ENCODE measurements at places on chromosomes 11 and 22.

DNA sequence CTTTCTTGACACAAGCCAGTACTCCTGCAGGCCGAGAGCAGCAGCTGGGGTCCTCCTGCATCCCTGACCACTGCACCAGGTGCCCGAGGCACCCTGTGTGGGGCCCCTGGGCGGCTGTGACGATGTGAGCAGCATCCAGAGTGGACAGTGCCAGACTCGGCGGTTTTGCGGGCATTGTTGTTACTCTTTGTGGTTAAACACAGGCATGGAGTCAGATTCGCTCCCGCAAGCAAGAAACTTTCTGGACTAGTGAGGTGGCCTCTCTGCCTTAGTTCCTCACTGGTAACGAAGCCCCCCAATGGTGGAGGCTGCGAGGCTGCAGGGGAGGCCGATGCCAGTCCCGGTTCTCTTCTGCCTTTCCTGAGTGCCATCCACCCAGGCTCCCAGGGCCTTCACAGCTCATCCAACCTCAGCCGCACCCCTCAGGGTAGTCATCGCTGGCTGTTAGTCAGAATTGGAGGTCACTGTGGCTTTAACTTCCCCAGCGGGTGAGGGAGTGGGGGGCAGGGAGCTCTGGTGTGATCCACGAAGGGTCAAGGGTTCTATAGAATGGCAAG is 3.7 kb upstream of the CLDN5 start:
- DNase-seq, result no peak

DNA sequence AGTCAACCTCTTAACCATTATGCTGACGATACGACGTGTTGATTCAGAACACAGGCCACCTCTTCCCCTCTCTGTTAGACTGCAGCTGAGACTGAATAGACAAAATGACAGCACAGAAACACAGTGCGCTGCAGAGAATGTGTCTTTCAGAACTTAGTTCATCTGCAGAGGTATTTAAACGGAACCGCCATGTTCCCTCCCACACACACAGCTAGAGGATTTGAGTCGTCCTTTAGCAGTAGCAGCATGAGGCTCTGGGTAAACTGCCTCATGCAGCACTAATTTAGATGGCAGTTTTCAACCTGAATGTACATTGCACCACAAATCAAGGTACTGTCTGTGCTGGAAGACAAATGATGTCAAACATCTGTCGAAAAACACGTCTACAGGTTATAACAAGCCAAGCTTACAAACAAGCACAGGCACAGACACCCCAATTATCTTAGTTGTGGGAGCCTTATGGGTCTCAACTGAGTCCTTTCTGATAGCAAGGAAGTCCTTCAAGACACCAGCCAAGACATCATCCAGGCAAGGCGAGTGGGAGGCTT is 76.6 kb upstream of the LRRC4C start:
- no peak for DNase-seq

- no peak for DNase-seq
These were observed 184.1 kb upstream of the ARHGAP20 start for GRCh38 chr11:110896358-110896757.

- DNase-seq, result no peak
These were observed 258.5 kb downstream of the FAM76B start for GRCh38 chr11:95531116-95531515.

- DNase-seq, result no peak
These were observed 19.3 kb downstream of the IGSF9B start for GRCh38 chr11:133937468-133937867.

DNA sequence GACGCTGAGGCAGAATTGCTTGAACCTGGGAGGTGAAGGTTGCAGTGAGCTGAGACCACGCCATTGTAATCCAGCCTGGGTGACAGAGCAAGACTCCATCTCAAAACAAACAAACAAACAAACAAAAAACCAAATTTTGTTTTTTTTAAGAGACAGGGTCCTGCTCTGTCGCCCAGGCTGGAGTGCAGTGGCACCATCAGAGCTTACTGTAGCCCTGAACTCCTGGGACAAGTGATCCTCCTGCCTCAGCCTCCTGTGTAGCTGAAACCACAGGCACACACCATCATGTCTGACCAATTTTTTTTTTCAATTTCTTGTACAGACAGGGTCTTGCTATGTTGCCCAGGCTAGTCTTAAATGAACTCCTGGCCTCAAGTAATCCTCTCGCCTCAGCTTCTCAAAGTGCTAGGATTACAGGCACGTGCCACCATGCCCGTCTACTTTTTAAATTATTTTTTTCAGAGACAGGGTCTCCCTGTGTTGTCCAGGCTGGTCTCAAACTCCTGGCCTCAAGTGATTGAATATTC is 13.2 kb upstream of the PPM1F start:
- no peak for DNase-seq

DNA sequence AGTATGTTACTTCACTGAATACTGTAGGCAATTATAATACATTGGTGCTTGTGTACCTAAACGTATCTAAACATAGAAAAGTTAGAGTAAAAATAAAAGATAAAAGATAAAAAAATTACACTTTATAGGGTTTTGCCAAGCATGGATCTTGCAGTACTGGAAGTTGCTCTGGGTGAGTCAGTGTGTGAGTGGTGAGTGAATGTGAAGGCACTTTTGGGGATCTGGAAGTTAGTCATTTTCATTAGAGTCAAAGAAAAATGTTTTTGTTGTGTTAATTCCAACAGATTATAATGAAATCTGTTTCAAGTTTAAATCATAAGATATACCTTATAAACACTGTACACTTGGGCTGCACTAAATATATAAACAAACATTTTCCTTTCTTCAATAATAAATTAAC is 3.3 kb downstream of the SLC22A25 start:
- DNase-seq, result no peak

DNA sequence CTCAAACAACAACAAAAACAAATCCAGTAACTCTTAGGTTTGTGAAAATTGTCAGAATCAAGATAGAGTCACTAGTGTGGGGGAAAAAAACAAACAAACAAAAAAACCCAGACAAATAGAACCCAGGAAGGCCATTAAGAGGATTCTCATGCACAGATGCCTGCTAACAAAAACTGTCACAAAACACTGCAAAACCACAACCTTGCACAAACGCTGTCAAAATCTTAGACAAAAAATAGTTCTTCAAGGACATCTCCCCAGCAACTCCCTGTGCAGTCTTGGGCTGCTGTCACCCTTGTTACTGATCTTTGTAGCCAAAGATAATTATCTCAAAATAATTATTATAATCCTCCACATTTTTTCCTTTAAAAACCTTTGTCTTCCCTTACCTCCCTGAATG is 4.6 kb upstream of the ZBED5 start:
- DNase-seq, result no peak

DNA sequence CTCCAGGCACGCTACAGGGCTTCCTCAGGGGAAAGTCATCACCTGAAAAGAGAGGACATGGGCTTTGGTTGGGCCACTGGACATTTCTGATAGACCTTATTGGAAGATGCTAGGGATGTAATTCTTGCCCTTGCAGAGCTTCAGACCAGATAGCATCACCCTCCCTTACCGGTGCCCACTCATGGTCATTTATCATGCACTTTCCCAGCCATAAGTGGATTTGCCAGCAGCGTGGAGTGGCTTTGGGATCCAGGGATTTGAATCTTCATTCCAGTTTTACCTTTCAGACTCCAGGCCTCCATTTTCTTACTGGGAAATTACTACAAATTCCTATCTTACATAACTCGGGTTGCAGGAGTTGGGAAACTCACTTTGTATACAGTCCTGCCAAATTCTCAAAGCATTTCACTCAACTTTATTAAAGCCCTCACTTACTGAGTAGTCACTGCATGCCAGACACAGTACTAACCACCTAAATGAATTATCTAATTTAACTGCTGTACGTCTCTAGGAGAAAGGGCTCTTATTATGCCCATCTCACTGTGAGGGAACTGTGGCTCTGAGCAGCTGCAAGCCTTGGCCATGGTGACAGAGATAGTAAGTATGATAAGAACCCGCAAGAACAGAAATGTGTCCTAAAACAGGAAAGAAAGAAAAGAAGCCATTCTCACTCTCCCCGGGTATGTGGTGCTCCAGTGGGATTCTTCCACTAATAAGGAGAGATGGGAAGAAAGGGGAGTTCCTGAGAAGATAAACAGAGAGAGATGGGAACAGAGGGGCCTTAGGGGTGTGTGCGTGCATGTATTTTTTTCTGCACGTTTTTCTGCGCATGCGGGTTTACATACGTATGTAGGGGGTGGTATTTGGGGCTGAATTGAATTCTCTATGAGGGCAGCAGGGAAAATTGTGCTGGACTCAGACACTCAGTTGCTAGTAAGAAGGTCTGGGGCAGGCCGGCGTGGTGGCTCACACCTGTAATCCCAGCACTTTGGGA is 9.7 kb downstream of the CHRM1 start:
- DNase-seq, result no peak

- no peak for DNase-seq
These were observed 134.2 kb upstream of the CARD18 start for GRCh38 chr11:105273660-105274280.

DNA sequence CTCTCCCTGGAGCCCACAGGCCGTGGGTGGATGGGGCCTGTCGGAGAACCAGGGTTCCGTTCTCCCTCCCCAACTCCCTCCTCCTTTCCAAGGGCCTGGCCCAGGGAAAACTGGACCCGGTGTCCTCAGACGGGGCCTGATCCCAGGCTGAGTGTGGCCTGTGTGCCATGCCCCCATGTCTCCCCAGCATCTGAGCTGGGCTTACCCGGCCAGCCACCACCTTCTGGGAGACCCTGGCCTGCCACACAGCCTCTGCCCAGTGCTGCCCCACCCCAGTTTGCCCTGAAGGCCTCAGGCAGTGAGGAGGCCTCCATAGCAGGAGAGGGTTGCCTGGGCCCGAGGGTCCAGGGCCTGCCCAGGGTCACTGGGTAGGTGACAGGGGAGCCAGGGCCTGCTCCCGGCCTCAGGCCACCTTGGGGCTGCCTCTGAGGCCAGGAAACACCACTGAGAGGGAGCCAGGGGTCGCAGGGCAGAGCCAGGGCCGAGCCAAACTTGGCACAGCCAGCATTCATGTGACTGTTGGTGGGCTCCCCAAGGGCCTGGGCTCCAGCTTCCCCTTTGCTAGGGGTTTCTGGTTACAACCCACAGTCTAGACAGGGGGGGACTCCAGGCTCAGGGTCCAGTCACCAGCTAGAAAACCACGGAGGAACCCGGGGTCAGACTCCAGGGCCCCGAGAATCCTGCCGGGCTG is 590 bp upstream of the IFITM10 start:
- no peak for DNase-seq

Measured in NCI-H748 treated with DMSO at 0.1 percent for 48 hours (cell line).